DMS53 (cell line): ENCODE measurements at places on chromosomes 7 and 10.

DNA sequence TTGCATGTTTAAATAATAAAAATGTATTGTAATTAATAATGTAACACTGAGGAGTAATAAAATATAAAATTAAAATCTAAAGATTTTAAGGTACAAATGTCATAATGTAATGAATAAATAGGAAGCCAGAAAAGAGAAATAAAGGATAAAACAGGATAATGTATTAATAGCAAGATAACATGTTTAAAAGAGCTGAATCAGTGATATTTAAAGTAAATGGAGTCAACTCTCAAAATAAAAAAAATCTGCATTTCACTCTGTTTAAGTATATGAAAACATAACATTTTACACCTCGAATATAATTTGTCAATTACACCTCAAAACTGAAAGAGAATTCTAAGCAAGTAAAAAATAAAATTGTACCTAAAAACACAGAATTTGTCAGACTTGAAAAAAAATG lies 44.1 kb downstream of the GRM3 start:
- DNase-seq: no peak

GRCh38 chr7:47540387-47541350 lies 41.2 kb downstream of the TNS3 start:
- no peak for DNase-seq

DNA sequence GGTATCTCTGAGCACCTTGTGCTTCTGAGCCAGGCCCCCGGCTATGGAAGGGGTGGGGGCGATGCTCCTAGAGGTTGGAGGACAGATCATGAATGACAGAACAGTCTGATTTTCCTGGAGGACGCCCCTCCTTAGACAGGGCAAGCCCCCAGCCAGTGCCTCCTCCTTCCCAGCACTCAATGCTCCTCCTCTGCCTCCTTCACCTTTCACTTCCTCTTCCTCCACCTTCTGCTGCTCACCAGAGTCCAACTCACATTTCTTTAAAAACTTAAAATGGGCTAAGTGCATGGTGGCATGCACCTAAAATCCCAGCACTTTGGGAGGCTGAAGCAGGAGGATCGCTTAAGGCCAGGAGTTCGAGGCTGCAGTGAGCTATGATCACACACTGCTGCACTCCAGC lies 71.1 kb upstream of the CUX1 start:
- no peak for DNase-seq

DNA sequence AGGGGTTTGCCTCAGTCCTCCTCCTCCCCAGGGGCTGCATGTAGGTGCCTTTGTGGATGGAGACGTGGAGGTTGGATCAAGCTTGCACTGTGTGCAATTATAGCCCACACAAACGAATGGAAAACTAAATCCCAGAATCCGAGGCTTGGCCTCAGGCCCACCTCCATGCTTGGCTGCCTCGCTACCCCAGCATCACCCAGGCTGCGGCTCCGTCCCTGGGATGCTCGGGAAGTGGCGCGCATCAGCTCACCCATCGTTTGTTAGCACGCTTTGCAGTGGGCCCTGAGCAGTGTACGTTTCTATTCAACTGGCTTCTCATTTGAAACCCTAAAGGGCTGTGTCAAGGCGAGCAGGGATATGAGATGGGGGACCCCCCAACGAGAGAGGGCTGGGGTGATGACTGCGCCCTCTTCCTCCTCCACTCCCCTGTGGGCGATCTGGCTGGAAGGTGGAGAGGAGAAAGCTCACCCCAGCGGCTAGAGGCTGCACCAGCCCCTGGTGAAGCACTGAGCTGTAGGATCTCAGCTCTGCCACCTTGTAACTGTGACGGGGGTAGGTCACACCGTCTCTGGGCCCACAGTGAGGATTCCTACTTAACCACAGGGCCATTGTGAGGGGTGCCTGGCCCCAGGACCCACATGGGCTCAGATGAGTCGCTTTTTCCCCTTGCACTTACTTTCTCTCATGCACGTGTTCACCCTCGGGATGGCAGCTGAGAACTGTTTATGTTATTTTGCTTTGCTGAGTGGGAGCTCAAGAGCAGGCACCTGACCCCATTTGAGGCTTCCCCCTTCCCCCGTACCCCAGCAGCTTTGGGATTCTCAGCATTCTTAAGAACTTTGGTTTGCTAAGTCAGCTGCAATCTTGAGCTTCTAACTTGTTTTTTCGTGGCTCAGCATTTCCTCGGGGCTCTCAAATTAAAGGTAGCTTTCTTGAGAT lies 12.7 kb upstream of the BTBD16 start:
- no peak for DNase-seq

GRCh38 chr10:71314028-71314693 lies 4.9 kb upstream of the SLC29A3 start:
- peak; percentile 62 for DNase-seq

- DNase-seq: no peak
These were observed 54.9 kb upstream of the TMEM273 start for GRCh38 chr10:49243139-49243538.

DNA sequence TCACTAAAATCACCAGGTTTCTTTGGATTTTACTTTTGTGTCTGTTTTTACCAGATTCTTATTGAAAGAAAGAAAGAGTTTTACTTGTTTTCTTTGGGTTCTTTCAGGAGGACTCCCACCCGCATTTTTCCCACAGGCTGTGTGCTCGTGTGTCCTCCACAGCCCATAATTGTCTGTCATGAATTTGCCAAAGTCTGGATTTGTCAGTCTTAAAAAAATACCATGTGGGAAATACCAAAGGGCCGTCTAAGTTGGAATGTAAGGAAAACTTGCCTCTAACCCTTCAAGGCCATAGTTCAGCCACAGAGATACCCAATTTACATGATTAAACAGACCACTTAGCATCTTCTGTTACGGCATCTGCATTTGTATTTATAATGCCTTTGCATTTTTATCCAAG lies 41.3 kb upstream of the INHBA start:
- no peak for DNase-seq

GRCh38 chr7:71687286-71687685 lies 555.3 kb downstream of the GALNT17 start:
- DNase-seq: no peak

GRCh38 chr7:100689230-100690135 lies 4.6 kb downstream of the GIGYF1 start:
- no peak for DNase-seq

DNA sequence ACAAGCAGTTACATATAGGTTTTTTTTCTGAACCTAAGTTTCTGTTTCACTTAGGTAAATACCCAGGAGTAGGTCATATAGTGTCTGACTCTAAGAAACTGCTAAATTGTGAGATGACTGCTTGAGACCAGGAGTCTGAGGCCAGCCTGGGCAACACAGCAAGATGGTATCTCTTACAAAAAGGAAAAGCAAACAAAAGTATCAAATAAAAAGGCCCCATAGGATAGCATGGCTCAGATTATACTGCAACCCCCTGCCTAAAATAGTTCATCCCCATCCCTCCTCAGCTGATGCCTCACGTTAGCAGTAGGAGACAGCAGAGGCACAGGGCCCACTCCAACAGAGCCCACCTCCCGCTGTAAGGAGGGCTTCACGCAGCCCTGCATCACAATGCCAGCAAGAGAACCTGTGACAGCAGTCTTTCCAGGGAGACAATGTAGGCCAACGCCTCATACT lies 90.3 kb downstream of the SRPK2 start:
- no peak for DNase-seq

DNA sequence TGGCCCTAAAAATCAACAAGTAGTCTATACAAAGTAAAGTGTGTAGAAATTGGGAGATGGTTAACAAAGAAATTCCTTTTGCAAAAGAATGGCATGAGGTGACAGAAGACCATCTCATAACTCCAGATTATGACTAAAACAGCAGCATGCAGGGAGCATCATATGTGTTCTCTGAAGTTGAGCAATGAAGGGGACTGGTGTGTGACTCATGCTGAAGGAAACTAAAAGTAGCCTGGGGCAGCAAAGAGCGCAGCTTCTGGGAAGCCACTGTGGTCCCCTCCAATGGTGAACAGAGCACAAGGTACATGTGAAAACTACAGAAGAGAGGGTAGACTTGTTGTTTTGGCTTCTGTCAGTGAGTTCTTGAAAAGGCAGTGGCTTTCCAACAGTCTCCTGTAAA lies 133.4 kb downstream of the MACC1 start:
- DNase-seq: no peak

GRCh38 chr7:100476101-100476780 lies 2.8 kb downstream of the TSC22D4 start:
- no peak for DNase-seq

- no peak for DNase-seq
These were observed 612.2 kb downstream of the SUGCT start for GRCh38 chr7:40746841-40747556.

DNA sequence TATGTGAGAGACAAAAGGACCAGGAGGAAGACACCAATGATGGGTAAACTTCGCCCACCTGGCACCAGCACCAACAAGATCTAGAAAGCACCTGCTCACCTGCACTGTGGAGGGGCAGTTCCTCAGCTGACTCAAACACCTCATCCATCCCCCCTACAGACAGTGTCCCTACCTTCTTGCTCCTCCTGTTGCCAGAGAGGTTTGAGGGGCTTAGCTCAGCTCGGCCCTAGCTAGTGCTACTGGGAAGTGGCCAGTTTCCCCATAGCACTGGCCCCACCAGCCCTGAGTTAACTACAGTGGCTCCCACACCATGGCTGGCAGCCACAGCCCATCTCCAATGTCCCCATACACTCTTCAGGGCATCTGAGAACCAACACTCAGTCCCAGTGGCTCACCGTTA lies 70.8 kb downstream of the GRID1 start:
- no peak for DNase-seq

DNA sequence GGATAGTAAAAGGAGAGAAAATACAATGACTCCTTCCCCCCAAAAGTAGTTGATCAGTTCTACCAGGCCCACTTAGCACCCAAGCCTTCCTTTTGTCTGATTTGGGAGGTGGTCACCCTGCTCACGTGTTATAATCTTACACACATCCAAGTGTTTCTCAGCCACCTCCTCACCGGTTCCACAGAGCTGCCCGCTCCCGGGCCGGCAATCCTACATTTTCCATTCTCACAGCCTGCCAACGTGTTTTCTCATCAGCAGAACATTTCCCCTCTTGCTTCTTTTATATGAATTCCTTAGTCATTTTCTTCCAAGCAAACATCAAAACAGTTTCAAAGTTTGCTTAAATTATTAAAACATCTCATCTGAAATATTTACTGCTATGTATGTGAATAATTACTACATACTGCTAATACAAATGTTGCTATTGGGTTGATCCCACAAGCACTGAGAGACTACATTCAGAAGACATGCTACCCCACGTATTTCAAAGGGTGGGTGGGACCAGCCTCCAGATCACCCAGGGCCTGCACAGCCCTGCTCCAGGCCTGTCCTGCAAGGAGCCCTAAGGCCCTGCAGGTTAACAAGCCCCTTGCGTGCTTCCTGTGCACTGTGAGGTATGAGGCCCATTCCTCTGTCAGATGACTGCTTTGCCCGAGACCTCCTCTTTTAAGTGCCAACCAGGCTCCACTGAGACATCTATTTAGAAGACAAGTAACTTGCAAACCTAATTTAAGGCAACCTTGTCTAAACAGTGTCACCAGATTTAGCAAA lies 75.3 kb downstream of the GRB10 start:
- no peak for DNase-seq

- DNase-seq: no peak
These were observed 90.6 kb downstream of the CARD11 start for GRCh38 chr7:2953099-2953498.

DNA sequence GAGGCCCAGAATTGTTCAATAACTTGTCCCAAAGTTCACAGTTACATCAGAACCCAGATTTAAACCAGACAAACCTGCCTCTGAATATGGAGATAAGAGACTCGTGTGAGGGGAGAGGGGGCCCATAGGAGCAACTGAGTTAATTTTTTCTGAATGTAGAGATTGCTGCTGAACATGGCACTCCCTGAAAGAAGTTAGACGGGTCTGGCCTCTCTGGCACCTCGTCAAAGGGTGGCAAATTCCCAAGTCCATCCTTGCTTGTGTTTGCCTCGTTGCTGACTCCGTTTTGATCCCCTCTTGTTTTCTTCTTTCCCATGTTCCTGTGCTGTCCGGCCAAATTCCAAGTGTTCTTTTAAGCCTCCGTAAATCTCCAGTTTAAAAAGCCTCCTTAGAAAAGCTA lies 35.2 kb upstream of the YAE1 start:
- no peak for DNase-seq

DNA sequence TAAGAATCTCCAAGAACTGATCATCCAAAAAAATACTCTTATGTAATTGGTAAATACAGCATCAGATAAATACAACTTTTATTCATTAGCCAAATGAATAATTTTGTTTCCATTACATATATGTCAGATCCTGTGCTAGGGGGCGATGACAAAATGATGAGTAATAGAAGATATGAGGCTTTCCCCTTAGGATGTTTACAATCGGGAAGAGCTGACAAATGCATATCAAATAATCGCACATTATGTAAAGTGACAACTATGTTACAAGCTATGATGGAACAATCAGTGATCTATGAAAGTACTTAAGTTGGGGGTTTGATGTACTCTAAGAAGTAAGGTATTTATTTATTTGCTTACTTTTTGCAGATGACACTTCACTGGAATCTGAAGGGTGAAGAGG lies 465.6 kb upstream of the VSTM2A start:
- peak; percentile 9 for DNase-seq

DNA sequence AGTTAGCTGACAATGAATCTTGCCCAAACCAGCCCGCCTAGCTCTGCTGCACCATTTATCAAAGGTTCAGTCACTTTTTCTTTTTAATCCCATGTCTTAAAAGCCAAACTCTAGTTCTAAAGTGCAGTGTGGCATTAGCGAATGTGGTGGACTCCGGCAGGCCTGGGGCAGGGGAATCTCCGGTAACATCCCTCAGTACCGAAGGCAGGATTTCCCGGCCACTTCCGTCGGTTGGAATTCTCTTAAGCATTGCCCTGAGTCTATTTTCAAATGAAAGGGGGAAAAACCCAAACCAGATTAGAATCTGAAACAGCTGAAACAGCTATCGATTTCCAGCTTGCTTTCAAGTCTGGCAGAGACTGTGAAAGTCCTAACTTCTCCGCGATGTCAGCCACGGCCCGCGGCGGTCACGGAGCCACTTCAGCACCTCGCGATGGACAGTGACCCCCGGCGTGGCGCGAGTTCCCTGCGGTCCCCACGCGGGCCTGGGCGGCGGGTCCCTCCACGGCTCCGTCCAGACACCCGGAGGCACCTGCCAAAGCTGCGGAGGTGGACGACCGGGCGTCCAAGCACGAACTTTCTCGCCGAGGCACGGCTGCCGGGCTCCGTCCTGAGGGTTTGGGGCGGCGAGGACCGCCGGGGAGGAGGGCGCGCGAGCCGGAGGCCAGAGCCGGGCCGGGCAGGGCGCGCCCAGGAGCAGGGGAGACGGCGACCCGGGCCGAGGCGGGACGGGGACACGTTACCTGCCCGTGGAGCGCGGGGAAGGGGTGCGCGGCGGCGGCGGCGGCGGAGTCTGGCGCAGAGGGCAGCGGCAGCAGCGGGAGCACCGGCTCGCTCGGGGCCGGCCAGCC lies 745 bp downstream of the TCERG1L start:
- DNase-seq: no peak

GRCh38 chr7:130140551-130141160 lies 64.5 kb downstream of the TMEM209 start:
- DNase-seq: no peak

- no peak for DNase-seq
These were observed 23.9 kb downstream of the TNS3 start for GRCh38 chr7:47557694-47558670.

GRCh38 chr10:91340613-91341362 lies 69.4 kb upstream of the HECTD2 start:
- DNase-seq: no peak

GRCh38 chr7:151426904-151427704 lies 12.8 kb downstream of the CRYGN start:
- peak; percentile 42 for DNase-seq

GRCh38 chr10:64732372-64732957 lies 1211.3 kb downstream of the REEP3 start:
- peak; percentile 26 for DNase-seq
